ENCODE measurements at places on chromosomes 7 and 10. TPM values are rescaled to one million over a fixed set of nuclear protein-coding genes. Genes with fewer than 3 reads are reported as not detected.

- DNase-seq, result no peak
Measured at GRCh38 chr10:95485056-95485844, 75.9 kb downstream of the SORBS1 start.

GRCh38 chr10:128414568-128414967, 288.3 kb upstream of the MKI67 start:
- DNase-seq, result no peak

Gene CHST12
- total RNA-seq, result 29.6 TPM

DNA sequence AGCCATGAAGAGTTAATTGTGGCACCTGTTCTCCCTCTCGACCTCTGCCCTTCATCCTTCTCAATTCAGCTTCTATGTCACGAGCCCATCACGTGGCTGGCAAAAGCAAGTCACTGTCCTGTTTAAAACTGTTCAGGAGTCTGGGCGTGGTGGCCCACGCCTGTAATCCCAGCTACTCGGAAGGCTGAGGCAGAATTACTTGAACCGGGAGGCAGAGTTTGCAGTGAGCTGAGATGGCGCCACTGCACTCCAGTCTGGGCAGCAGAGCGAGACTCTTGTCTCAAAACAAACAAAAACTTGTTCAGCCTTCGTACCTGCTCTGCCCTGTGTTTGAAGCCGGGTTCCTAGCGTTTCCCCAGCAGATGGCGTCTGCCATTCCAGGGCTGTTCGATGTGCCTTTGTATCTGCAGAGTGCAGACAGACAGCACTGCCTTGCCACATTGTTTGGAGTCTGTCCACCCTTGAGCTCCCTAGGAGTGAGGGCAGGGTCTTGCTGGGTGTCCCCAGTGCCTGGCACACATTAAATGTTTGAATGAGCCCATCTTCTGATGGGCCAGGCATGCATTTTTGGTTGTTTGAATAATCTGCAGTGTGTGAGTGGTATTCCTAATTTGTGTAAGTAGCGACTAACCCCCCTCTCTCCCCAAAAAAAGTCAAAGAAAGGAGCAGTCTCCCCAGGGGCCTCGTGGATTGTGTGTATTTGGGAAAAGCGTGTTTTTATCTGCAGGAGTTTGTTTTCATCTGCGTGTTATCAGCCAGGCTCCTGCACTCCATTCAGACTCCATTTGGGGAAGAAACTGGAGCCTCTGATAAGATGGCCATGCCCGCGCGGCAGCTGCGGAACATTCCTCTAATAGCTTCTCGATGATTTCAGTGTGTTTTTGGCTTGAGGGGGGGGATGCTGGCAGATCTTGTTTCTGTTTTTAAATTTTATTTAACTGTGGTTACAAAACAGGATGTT, 61.2 kb downstream of the DNAJB6 start:
- no peak for DNase-seq

- DNase-seq, result no peak
Measured at GRCh38 chr10:42112331-42113157, 525.8 kb downstream of the ZNF33B start.

GRCh38 chr10:51905032-51905431, 205.6 kb upstream of the CSTF2T start:
- DNase-seq, result peak; percentile 13

DNA sequence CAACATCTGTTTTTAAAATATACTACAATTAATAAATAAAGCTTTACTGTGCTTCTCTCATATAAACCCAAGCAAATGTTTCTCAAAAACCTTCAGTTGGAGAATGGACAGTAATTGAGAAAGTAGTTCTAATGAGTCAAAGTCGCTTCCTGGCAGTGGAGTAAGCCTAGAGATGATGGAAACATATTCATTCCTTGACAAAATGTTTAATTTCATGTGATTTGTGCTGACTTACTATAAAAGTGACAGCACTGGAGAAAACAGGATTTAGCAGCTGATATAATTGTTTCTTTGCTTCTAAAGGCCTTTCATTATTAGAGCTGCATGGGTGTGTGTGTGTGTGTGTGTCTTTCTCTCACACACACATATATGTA, 9.0 kb downstream of the ELMO1 start:
- no peak for DNase-seq

- no peak for DNase-seq
Measured at GRCh38 chr10:16690417-16690816, 126.8 kb downstream of the RSU1 start.

DNA sequence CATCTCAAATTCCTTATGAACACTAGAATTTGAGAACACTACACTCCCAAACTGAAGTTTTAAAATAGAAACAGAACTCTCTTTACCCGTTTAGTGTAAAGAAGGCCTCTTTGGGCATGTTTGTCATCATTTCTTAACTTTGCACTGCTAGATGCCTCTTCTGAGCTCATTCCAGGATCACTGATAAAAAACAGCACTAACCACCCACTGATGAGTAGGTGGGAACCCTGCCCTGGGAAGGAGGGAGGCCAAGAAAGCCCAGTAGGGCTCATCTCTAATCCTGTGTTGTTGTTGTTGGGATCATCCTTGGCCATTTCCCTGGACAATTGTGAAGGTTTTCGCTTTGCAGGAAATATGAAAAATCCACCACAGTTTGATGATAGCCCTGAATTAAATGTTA, 68.2 kb downstream of the CUBN start:
- DNase-seq, result no peak

Gene APBB1IP
- 30.7 TPM for total RNA-seq

Gene HOXA10
- 19.4 TPM for total RNA-seq

- DNase-seq, result no peak
Measured at GRCh38 chr7:114789871-114790311, 132.0 kb upstream of the MDFIC start.

DNA sequence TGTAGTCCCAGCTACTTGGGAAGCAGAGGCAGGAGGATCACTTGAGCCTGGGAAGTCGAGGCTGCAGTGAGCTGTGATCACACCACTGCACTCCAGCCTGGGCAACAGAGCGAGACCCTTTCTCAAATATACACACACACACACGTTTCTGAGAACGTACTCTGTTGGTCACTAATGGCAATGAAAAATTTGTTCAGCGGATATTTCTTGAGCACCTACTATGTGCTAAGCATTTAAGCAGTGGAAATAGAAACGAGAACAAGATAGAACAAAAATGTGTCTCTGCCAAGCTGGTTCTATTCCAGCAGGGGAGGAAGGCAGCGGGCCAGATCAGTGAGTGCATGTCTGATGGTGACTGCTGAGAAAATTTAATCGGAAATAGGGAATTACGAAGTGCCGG, 8.7 kb downstream of the ARPC1B start:
- DNase-seq, result no peak

Gene C10orf71
- not detected for total RNA-seq

DNA sequence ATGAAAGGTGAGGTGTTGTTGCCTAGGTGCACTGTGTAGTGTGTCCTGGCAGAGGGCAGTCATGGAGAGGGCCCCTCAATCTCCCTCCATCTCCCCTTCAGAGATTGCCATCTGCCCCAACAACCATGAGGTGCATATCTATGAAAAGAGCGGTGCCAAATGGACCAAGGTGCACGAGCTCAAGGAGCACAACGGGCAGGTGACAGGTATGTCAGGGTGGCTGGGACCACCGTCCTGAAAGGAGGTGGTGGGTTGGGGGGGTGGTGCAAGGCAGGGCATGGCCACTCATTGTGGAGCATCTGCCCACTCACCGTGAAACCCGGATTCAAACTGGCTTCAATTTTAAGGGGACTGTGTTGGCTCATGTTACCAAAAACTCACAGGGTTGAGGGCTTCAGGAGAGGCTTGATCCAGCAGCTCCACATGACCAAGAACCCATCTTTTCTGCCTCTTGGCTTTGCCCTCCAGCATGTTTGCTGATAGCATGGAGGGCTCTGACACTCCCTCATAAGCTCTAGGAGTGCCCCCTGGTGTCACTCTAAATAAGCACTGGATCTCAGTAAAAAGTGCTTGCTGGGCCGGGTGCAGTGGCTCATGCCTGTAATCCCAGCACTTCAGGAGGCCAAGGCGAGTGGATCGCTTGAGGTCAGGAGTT, 12.2 kb downstream of the ARPC1B start:
- peak; percentile 79 for DNase-seq

Measured in hematopoietic multipotent progenitor cell (in vitro differentiated cells).